ENCODE measurements at places on chromosomes 12 and 14.

DNA sequence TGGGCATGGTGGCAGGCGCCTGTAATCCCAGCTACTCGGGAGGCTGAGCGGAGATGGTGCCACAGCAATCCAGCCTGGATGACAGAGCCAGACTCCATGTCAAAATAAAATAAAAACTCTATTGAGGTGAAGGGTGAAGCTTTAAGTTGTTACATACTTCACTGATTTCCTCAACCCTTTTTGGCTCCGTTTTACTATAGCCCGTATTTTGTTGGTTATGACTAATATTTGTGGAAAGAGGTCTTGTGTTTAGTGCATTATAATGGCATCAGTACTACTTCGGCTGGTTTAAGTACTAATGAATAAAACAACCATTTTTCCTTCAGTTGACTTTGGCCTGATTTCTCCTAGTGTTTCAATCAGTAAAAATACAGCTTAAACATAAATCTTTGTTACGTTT, 27.0 kb upstream of the SLC2A14 start:
- DNase-seq: no peak

GRCh38 chr12:122318607-122319605, 52.6 kb upstream of the VPS33A start:
- DNase-seq: no peak

- DNase-seq: no peak
Measured at GRCh38 chr12:54369597-54370131, 5.4 kb upstream of the GPR84 start.

DNA sequence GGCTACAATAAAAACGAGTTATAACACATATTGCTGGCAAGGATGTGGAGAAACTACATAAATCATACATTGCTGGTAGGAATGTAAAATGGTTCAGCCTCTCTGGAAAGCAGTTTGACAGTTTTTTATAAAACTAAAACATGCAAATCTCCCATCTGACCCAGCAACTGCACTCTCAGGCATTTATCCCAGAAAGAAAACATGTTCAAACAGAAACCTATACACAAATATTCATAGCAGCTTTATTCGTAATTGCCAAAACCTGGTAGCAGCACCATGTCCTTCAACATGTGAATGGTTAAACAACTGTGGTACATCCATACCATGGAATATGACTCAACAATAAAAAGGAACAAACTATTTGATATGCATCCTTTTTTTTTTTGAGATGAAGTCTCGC, 10.1 kb upstream of the TMCC3 start:
- DNase-seq: no peak

- DNase-seq: no peak
Measured at GRCh38 chr12:49821373-49822287, 6.6 kb downstream of the NCKAP5L start.

GRCh38 chr14:68124979-68125731, 305.6 kb downstream of the RAD51B start:
- peak; percentile 33 for DNase-seq

- no peak for DNase-seq
Measured at GRCh38 chr14:70807898-70808415, 1.4 kb downstream of the MAP3K9 start.

DNA sequence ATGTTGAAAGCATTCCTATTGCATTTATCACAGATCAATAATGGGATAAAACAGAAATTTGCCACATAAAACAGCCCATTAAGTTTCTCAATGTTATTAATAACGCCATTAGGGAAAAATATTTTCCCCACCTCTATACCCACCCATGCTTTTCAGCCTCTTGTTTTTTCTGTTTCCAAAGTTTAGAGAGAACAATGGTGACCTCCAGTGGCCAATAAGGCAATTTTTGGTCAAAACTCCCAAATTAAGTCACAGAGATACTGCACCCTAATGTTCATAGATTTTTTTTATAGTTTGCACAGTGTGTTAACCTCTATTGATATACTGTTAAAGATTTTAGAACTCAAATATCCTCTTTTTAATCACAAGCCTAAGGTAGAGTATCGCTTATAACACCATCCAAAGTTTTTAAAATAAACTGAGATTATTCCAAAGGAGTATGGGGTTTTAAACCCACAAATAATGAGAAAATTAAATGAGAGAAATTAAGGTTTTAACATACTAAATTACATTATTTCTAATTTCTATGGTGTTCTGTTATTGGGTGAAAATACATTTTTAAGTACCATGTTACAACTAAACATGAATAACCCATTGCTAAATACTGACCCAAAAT, 184.7 kb upstream of the DCN start:
- DNase-seq: no peak

DNA sequence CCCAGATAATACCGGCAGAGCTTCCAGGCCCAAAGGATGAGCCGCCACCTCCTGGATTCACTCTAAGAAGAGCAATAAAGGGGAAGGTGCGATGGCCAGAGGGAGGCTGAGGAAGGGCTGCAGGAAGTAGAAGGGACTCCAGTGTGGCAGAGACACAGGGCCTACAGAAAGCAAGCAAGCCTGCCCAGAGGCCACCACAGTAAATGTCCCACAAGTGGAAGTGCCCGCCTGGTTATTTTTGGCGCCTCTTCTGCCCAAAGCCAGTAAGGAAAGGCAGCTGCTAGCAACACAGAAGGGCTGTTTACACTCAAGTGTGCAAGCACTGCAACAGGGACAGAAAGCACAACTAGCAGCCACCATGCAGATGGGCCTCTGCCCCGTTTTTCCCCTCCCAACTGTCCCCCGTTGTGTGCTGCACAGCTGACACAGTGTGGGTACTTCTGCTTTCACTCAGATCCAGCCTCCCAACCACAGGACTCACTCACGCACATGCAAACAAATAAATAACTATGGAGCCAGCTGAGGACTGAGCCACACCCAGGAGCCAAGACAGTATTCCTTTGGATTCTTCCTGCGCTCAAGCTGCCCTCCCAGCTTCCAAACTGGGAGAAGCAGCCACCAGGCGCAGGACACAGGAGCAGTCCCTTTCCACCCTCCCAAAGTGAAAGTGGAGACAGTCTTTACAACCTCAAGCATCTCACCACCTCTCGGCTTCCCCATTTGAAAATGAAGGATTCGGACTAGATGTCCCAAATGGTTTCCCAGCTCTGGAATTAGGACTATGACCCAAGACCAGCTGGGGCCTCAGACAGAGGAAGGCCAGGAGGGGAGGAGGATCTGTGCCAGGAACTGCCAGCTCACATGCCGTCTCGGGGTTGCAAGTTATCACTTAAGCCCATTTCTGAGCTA, 40.0 kb upstream of the PNMA1 start:
- no peak for DNase-seq

DNA sequence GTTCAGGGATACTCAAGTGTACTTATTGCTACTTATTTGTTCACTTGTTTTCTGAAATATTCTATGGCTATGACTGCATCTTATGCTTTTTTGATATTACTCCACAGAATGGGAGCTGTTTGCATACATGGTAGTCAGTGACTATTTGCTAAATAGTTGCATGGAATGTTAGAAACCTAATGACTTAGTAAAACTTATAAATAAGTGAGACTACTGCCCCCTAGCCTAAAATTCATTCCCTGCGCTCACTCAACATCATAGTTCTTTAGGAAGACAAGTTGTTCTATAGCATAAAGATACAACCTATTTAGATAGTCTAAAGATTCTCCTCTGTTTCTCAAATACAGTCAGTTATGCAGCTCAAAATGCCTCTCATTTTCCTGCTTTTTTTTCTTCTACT, 305.5 kb downstream of the CEP128 start:
- no peak for DNase-seq

GRCh38 chr14:89187501-89187900, 229.5 kb downstream of the FOXN3 start:
- no peak for DNase-seq

- DNase-seq: no peak
Measured at GRCh38 chr12:91567100-91567485, 384.5 kb upstream of the DCN start.

- no peak for DNase-seq
Measured at GRCh38 chr12:59548930-59549329, 46.9 kb upstream of the SLC16A7 start.

GRCh38 chr14:103740991-103741689, 25.5 kb downstream of the ZFYVE21 start:
- no peak for DNase-seq

Data from right kidney (tissue), 9 donors.